Mesenteric fat pad (tissue), 1 donor: ENCODE measurements at places on chromosomes 2 and 18. TPM values are rescaled to one million over a fixed set of nuclear protein-coding genes. Genes with fewer than 3 reads are reported as not detected.

DNA sequence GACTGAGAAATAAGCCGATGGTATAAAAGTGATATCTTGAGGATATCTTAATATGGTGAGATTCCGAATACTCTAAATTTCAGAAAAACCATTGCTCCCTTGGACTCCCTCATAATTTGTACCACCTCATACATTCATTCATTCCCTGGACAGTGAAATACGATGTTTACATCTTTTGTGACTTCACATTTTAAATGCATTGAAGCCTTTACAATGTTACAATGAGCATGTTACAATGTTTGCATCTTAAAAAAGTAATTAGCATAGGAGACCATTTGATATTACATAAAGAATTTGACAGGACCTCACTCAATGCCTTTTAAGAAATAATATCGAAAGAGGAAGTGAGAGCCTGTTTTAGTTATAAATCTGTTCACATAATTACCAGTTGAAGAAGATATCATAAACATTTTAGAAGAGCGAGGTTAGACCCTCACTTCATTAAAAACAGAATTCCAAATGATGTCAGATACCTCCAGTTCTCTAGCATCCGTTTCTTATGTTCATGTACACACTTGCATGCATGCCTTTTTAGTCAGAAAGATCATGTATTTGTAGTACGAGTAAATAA lies 372.0 kb downstream of the ARHGAP15 start:
- no peak for DNase-seq

The DSG3 gene
- total RNA-seq, result not detected

- no peak for DNase-seq
These were observed 7.6 kb upstream of the DSG2 start for GRCh38 chr18:31490387-31490786.

DNA sequence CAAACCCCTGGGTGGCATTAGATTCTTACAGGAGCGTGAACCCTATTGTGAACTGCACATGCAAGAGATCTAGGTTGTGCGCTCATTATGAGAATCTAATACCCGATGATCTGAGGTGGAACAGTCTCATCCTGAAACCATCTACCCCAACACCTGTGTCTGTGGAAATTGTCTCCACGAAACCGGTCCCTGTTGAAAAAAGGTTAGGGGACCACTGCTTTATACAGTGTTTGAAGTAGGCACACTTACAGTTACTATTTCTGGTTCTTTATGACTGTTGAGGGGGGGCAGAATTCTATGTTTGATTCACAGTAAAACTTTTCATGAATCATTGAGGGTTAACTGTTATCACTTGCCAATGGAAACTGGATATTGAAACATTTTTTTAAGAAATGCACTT lies 72.0 kb downstream of the RIF1 start:
- DNase-seq, result no peak

The ORMDL1 gene
- total RNA-seq, result 63.7 TPM

The IL1F10 gene
- total RNA-seq, result not detected

DNA sequence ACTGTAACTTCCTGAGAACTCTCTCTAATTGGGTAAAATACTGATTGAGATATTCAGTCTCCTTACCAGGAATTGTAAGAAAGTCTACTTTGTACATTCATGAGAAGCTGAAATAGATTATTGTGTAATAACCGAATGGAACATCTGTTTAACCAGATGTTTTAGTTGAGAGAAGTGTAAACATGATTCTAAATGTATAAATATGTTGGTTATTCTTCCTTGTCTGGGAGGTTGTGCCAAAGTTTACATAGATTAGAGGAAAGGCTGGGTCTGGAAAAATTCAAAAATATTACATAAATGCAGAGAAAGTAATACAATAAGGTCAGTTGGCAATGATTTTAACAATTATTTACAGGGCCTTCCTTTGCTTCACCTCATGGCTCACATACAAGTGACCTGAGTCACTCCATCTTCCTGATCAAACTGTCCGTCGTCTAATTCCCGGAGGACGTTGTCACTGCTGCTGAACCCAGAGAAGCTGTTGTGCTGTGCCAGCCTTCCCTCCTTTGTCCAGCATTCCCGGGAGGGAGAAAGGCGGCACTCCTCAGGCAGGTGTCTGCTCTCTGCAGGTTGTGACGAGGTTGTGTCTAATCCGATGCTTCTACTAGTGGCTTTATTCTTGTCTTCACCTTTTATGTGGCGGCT lies 55.9 kb downstream of the MOB4 start:
- no peak for DNase-seq

- DNase-seq, result no peak
These were observed 48.8 kb downstream of the ANKRD44 start for GRCh38 chr2:197261808-197262226.

GRCh38 chr2:126963390-126963789 lies 64.7 kb downstream of the TEX51 start:
- no peak for DNase-seq

- no peak for DNase-seq
These were observed 149.8 kb downstream of the COPS8 start for GRCh38 chr2:237235383-237236095.

- no peak for DNase-seq
These were observed 125.6 kb upstream of the MYT1L start for GRCh38 chr2:2456721-2457120.

The TET3 gene
- total RNA-seq, result 12.0 TPM

GRCh38 chr2:105194022-105194675 lies 47.4 kb upstream of the GPR45 start:
- no peak for DNase-seq

The CNNM3 gene
- 9.0 TPM for total RNA-seq

DNA sequence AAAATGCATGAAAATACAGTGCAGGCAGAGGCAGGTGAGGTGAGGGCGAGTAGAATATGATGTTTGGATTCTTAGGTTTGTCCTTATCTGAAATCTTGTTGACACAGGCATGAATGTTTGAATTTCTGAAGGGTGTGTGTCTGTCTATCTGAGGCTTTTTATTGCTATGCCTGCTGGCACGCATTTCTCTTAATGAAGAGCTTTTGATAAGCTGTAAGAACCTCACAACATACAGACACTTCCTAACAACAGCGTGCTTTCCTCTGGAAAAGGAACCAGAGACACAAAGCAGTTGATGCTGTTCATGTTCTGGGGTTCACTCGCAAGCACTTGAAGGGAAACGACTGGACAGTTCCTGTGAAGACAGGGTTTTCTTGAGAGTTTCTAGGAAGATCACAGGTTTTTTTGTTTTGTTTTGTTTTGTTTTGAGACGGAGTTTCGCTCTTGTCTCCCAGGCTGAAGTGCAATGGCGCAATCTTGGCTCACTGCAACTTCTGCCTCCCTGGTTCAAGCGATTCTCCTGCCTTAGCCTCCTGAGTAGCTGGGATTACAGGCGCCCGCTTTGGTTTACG lies 33.3 kb upstream of the CABLES1 start:
- no peak for DNase-seq

The DTNA gene
- total RNA-seq, result 19.7 TPM

- no peak for DNase-seq
These were observed 108.5 kb downstream of the CMPK2 start for GRCh38 chr2:6757215-6757614.

GRCh38 chr2:50575232-50575631 lies 456.7 kb downstream of the NRXN1 start:
- no peak for DNase-seq

DNA sequence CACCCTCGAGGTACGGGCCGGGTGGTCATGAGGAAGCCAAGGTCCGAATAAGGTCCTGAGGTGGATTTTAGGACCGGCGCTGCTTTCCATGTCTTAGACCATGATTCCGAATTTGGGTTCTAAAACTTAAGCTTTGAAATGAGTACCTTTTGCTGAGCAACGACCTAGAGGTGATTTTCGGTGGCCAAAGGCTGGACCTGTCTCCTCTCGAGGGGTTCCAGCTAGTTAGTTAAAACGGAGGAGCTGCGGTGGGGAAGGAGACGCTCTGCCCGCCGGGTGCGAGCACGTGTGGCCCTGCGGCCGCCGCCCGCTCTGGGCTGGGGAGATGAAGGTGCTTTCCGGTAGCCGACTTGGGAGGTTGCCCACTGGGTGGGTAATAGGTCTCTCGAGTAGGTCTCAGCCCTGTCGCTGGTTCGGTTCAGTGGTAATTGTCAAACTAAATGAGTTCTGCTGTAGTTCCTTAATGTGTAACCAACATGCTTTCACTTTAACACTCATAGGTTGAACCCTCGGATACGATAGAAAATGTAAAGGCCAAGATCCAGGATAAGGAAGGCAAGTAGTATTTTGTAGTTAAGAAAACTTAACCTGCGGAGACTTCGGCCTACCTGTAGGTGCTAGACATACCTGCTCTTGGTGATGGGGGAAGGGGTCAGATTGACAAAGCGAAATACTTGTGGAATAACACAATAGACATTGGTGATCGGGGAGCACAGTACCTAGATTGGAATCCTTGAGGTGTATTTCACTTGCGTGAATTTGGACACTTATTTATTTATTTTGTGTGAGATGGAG lies 572 bp downstream of the RPS27A start:
- DNase-seq, result no peak

The GPR55 gene
- total RNA-seq, result 0.22 TPM

DNA sequence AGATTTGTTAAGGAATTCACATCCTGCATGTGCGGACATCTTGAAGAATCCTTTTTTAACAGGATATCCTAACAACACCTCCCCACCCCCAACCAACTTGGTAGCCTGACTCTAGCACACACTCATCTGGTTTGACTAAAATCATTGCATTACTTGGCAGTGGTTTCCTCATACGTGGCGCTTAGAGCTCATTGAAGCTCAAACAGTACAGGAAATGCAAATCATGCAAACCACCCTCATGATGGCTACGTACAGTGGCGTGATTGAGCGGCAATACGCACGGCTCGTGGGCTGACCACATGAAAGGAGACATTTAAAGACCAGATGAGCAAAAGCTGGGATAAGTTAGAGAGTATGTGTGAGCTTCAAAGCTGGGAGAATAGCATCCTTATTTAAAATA lies 336.2 kb downstream of the ZEB2 start:
- DNase-seq, result no peak

DNA sequence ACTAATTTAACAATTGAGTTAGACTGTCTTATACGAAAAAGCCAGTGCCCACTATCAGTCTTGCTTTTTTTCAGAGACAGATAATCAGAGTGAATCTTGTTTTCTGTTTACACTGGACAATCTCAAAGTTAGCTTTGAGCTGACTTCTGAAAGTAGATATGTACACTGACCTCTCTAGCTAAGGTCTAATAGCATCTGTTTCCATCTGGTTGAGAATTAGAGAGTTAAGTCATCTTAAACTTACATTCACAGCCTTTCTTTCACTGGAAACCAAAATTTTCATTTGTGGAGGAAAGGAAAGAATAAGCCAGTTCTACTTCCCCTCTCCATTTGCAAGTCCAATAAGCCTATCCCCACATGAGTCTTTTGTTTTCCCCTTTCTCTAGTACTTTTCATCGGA lies 89.3 kb downstream of the VRK2 start:
- no peak for DNase-seq

DNA sequence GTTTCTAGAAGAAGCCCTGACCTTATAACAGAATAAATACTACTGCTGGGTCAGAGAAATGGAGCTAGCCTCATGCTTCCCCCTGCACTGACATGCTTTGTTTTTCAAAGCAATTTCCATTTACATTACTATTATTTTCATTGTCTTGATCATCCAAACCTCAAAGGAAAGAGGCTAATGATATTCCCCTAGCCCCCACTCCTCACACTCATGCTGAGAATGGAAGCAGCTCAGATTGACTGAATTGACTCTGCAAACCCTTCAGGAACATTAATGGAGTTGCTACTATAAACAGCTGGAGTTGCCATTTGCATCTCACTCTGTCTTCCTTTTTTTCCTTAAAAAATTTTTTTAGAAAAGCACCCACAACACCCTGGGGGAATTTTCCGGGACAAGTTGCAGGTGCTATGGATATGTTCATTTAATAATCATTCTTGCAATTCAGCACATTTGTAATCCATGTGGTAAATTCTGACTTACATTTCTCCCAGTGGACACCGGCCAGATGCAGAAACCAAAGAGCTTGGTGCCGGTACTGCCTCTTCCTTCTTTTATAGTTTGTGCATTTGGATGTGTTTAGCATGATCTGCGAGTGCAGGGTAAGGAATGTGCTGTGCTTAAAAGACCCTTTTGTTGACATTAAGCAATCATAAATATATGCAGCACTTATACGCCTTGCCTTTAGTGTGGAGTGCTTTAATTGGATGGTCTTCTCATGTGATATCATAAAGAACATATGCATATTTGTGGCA lies 103.3 kb upstream of the OSR1 start:
- no peak for DNase-seq

The FOXI3 gene
- not detected for total RNA-seq
